ENCODE measurements at places on chromosomes 4 and X.

DNA sequence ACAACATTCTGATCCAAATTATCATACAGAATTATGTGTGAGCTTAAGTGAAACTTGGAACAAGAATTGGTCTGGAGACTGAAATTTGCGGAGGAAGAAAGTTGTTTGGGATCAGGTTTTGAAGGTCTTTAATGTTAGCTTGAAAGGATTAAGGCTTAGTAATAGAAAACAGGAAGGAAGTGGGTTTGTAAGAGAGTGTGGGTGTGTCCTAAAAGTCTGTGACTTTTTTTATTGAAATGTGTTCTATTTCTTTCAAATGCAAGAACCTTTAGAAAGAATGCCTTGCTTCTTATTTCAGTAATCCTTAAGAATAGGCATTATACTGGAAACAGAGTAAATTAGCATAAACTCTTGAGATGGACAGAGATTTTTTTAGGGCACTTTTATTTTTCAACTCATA lies 198.0 kb downstream of the GALNTL6 start:
- no peak for DNase-seq

GRCh38 chrX:145099204-145099603 lies 148.1 kb upstream of the SPANXN1 start:
- no peak for DNase-seq

DNA sequence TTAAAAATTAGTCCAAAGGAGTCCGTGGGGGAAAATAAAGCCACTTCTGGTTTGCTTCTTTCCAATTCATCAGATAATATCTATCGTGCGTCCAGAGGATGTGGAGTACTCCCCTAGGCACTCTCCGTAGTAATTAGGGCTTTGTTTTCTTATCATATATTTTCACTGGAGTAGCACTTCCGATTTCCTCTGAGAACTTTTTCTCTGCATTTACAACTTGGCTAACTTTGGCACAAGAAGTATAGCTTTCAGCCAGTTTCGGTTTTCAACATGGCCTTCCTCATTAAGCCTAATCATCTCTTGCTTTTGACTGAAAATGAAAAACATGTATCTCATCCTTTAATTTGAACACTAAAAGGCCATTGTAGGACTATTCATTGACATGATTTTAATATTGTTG lies 80.5 kb downstream of the CASP3 start:
- DNase-seq: no peak

DNA sequence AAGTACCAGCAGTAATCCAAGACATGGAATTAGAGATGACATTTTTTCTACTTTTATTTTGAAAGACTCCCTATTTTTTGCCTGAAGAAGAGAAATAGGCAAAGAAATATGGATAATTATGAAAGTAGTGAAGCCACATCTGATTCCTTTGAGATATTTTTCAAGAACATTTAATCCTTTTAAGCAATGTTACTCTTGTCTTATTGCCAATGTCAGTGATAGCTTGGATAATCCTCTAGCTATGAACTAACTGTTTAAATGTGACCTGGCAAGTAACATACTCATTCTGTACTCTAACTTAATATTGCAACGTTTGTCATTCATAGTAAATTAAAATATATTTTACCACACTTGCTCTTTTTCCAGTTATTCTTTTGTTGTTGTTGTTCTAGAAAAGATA lies 181.3 kb downstream of the VEGFC start:
- DNase-seq: no peak

GRCh38 chr4:31375936-31376335 lies 655.8 kb downstream of the PCDH7 start:
- DNase-seq: no peak

- DNase-seq: no peak
These were observed 78.7 kb downstream of the SYNPO2 start for GRCh38 chr4:118967393-118967792.
